Endothelial cell (in vitro differentiated cells): ENCODE measurements at places on chromosomes 4 and X.

- DNase-seq, result no peak
These were observed 158.4 kb downstream of the CHIC2 start for GRCh38 chr4:53905941-53906377.

DNA sequence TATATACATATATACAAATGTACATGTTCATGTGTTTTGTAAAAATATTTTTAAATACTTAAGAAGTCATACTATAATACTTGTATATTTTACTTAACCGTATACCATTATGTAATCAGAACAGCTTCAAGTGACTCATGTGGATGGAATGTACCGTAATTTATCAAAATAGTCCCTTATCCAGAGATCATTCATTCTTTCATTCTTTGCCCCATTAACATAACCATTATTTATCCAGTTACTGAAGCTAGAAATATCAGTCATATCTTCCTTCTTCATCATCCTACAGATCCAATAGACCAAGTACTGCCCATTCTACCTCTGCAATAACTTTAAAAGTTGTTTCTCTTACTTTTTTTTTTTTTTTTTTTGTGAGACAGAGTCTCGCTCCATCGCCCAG, 164.2 kb downstream of the MAB21L2 start:
- DNase-seq, result no peak

DNA sequence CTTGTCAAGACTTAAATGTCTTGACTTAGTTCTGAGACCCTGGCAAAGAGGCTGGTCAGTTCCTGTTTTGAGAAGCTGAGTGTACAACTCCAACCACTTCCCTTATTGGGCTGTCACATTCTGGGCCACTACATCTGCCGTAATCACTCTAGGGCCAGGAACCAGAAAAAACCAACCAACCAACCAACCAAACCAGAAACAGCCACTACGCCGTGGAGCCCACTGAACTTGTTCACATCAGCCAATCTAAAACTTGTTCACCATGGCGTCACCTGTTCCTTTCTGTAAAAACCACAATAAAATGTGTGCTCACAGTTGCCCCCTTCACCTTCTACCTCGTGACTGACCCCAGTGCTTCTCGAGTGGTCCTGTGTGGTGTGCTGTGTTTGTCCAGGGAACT, 107.3 kb downstream of the JADE1 start:
- DNase-seq, result no peak

DNA sequence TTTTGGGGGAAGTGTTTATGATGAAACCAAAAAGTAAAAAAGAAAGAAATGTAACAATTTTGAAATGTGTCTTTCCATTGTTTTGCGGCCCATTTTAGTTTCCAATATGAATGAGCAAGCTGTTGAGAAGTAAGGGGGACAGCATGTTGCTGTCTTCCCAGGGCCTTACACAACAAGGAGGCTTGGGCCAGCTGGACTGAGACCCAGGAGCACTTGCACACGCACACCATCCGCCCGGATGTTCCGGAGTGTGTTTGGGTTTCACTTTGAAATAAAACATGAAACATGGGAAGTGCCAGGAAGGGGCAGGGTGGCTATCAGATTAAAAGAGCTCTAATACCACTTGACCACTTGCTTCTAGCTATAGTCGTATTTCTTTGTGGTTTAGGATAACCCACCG, 144.4 kb downstream of the NHS start:
- DNase-seq, result no peak

- DNase-seq, result no peak
These were observed 142.3 kb downstream of the STPG2 start for GRCh38 chr4:98000940-98001339.
